NCI-H2171 treated with DMSO at 0.1 percent for 48 hours (cell line): ENCODE measurements at places on chromosomes 12 and 14.

DNA sequence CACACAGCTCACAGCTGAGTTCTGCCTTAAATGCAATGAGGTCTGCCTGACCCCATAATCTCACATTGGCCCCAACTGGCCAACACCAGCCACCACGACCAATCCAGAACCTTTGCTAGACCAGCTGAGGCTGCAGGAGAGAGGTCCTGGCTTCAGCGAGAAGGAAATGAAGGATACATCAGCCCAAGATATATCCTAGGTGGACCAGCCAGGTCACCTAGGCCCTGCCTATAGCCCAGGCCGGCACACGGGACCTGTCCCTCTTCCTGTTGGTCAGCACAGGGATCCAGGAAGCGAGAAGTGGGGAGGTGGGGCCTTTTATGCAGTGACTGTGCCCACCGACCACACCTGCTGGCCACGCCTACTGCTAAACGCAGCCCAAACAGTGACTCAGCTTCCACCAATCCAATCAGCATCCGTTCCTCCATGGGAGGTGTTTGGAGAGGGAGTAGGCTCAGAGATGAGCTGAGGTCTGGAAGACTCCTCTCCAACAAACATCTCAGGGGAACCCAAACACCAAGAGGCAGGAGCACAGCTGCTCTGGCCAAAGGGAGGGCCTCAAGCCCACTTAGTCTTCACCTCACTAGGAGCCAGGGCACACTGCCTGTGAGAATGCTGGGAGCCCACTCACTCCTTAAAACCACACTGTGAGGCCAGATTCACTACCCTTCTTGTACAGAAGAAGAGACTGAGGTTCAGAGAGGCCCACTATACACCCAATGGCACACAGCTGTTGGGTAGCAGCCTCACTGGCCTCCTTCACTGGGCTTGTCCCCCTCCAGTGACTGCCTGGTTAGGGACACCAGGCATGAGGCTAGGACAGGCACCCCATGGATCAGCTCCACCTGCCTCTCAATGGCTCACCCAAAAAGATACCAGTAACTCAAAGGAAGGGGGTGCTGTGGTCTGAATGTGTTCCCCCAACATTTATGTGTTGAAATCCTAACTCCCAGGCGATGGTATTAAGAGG lies 51.3 kb upstream of the PPP2R5C start:
- DNase-seq: no peak

- DNase-seq: no peak
Measured at GRCh38 chr12:108141600-108142130, 12.6 kb downstream of the WSCD2 start.

DNA sequence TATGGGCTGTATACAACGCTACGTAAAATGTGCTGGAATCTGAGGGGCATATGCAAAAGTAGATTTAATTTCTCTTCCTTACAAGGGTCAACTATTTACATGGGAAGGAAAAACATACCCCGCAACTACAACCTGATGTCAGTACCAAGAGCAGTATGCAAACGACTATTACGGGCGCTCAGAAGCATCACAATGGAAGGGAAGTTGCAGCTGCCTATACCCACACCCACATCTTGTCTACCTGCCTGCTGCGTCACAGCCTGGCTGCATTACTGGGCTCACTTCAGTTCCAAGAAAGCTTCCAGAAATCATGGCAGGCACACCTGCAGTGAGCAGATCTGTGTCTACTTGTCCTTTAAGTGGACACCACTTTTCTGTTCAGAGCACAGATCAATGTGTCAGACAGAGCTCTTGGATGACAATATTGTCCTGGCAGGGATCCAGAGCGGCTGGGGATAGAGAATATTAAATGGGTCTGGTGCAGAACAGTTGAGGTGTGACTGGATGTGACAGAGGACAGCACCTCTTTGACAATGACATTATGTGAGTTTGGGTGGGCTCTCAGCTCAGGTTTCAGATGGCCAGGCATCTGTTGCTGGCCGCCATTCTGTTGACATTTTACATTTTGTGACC lies 41.5 kb upstream of the GNG2 start:
- no peak for DNase-seq

DNA sequence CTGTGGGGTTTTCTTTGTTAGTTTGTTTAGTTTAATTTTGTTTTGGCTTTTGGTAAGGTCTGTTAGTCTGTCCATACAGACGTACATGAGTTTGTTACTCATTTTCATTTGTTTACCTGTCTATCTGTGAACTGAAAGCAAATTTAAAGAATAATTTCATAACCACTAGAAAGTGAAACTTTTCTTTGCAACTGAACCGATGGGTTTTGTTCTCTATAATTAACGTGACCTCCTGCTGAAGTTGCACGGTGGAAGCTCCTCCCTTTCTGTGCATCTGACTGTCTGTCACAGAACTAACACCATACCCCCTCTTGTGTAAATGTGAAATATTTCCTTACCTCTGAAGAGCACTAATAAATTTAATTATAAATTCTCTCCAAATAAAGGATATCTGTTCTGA lies 595.5 kb downstream of the GALC start:
- no peak for DNase-seq

DNA sequence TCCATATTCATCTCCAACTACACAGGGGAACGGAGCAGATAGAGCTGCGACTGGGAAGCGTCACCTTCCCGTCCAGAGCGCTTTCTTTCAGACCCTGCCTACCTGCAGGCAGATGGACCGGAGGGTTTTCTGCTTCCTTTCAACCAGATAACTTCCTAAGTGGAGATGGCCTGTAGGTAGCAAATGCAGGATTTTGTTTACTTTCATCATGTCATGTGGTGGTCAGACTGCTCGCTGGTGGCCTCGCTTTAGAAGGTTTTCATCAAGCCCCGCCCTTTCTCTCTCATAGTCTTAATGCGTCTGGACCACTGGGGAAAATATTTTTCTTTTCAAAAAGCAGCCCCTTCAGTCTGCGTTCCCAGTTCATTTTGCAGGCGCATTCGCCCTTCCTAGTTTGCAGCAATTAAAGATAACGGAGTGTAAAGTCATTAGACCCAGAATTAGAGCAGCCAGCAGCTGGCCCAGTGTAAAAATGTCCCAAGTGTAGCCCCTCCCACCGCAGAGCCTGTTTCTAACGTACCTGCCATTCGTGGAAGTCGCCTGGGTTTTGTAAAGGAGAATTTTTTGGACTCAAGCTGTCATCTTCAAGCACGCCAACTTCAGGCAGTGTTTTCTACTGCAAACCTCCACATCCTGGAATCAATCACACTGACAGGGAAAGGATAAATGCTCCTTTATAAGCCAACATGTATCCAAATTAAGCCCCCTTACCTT lies 68.9 kb downstream of the TESC start:
- DNase-seq: no peak

- DNase-seq: no peak
Measured at GRCh38 chr12:127899971-127900370, 367.0 kb upstream of the TMEM132C start.

- no peak for DNase-seq
Measured at GRCh38 chr12:29902043-29902442, 118.3 kb upstream of the TMTC1 start.

GRCh38 chr12:120076651-120077050 lies 39.9 kb downstream of the RAB35 start:
- no peak for DNase-seq

DNA sequence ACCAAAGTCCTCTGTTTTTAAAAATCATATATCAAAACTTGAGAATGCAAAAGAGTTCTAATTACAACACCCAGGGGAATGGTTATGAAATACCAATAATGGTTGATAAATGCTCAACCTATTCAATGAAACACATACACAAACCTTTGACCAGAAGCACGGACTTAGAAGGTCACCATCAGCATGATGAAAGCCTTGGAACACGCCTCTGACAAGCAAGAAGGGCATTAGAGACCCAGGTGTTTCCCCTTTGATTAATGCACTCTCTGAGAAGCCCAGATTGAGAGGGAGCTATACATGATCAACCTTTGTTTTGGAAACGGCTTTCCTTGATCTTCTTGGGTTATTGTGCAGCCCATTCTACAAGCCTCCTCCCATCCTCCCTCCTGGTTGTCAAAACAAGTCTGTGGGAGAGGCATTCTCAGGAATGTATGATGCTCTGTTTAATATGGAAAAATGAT lies 69.0 kb downstream of the ZFP36L1 start:
- no peak for DNase-seq

DNA sequence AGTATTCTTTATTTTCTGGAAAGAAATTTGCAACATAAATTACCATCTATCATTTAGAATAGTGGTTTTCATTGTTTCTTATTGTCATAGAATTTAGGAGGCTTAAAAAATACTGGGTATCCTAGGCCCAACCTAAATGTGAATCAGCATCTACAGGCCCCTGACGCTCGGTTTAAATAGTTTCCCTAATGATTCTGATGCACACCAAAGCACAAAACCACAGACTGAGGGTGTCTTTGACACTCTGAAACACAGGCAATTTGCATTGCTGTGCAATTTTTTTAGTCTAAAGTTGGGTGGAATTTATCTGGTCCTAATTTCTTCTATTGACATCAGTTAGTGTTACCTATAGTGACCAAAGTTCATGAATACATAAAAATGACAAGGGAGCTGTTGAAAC lies 87.6 kb upstream of the SSTR1 start:
- no peak for DNase-seq

DNA sequence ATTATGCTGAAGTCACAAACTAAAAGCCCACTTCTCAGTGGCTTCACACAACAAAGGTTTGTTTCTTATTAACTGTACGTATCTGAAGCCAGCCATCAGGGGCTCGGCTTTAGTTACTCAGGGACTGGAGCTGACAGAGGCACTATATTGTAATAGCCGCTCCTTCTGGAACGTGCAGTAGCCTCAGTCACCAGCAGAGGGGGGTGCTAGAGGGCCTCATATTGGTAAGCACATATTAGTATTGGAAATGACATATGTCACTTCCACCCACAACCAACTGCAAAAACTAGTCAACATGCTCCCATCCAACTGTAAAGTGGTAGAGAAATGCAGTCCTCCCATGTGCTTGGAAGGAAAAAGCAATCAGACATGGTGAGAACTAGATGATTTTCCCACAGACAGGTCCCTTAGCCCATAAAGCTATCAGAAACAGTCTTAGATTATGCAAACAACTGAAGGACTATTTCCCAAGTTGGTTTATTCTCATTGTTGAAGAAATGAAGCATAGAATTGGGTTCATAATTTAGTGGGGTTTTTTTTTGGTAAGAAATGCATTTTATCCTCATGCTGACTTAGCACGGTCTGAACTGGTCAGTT lies 183.6 kb upstream of the G2E3 start:
- DNase-seq: peak; percentile 51

DNA sequence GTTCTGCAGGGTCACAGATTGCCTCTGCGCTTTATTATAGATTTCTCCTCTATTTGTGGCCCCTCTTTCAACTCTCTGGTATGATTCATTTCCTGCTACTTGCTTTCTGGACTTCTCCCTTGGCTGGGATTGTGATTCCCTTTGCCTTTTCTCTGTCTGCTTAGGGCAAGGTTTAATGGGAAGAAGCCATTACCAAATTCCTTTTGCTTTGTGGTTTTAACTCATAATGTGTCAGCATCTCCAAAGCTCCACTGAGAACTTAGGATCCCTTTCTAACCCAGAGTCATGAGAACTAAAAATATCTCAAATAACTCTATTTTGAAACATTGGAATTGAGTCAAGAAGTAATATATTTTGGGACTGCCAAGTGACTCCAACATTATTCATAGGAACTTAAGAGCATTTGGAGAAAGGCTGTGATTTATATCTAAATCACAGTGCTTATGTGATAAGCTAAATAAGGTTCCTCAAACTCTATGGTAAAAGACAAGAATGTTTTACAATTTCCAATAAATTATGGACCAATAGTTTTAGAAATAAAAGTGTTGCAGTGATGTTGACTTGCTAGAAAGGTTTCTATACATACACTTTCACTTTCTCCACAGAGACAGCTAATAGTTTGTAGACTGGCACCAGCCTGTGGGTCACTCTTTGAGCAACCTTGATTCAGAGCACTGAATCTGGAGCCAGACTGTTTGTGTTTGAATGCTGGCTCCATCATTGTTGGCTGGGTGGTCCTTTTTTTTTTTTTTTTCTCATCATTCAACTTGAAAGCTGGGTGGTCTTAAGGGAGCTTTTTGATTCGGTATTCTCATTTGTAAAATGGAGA lies 93.9 kb downstream of the DACT1 start:
- DNase-seq: no peak

GRCh38 chr12:4645023-4645422 lies 3.8 kb downstream of the AKAP3 start:
- DNase-seq: no peak

DNA sequence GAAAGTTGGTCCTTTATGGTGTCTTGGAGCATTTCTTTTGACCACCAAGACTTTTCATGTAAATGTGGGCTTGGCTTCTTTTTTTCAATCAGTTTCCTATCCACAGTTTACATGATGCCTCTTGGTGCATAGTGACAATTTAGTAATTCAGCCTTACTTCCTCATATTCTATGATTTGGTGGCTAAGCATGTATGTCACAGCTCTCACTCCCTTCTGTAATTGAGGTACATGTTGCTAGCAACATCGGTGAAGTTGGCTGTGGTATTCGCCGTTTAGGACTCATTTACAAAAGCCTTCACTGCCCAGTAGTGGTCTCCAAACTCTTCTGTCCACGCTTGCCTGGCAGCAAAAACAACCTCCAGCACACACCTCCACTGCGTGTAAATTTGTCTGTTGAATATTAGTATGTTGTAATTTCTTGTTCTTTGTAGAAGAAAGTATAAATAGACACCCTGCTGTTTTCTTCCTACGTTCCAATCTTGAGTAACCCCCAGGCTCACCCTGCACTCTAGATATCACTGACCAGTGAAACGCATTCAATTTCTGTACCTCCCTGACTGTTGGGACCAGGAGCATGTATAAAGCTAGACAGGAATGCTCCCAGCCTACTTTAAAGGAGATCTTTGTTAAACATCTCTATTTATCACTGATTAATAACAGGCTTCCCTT lies 90.4 kb downstream of the PPP2R5C start:
- DNase-seq: no peak

GRCh38 chr12:68140556-68140955 lies 19.0 kb downstream of the IFNG start:
- DNase-seq: peak; percentile 94

GRCh38 chr12:59808317-59808910 lies 212.6 kb downstream of the SLC16A7 start:
- peak; percentile 46 for DNase-seq

- no peak for DNase-seq
Measured at GRCh38 chr12:42530284-42530683, 59.3 kb downstream of the PRICKLE1 start.

- no peak for DNase-seq
Measured at GRCh38 chr12:108235197-108235984, 103.7 kb downstream of the CMKLR1 start.

GRCh38 chr14:76696791-76697190 lies 64.5 kb upstream of the VASH1 start:
- no peak for DNase-seq

DNA sequence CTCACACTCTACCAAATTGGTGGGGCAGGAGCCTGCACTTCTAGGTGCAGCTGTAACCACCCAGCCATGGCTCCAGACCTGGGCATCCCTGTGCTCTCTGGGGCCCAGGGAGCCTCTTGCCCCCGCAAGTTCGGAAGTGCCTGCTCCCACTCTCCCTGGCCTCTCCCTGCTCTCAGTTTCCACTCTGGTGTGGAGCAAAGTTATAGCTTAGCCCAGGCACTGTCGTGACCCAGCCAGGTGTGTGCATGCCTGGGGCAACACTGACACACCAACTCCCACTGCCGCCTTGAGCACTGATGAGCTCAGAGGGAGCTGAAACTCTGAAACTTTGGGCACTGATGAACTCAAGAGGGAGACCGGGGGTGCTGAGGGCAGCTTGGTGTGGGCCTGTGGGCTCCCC lies 8.7 kb upstream of the FBXO33 start:
- no peak for DNase-seq

- peak; percentile 93 for DNase-seq
Measured at GRCh38 chr14:34014936-34015335, 64.1 kb upstream of the EGLN3 start.

- DNase-seq: no peak
Measured at GRCh38 chr12:80513211-80513610, 69.2 kb downstream of the PTPRQ start.
